ENCODE measurements at places on chromosomes 1 and 21. TPM values are rescaled to one million over a fixed set of nuclear protein-coding genes. Genes with fewer than 3 reads are reported as not detected.

Gene CASQ1
- total RNA-seq = not detected

Gene OR6N1
- total RNA-seq = not detected

Gene WNT2B
- 4.6 TPM for total RNA-seq

Gene PATJ
- 6.8 TPM for total RNA-seq

Data from bronchial smooth muscle cell (primary cell).